ENCODE measurements at places on chromosomes 16 and 17.

DNA sequence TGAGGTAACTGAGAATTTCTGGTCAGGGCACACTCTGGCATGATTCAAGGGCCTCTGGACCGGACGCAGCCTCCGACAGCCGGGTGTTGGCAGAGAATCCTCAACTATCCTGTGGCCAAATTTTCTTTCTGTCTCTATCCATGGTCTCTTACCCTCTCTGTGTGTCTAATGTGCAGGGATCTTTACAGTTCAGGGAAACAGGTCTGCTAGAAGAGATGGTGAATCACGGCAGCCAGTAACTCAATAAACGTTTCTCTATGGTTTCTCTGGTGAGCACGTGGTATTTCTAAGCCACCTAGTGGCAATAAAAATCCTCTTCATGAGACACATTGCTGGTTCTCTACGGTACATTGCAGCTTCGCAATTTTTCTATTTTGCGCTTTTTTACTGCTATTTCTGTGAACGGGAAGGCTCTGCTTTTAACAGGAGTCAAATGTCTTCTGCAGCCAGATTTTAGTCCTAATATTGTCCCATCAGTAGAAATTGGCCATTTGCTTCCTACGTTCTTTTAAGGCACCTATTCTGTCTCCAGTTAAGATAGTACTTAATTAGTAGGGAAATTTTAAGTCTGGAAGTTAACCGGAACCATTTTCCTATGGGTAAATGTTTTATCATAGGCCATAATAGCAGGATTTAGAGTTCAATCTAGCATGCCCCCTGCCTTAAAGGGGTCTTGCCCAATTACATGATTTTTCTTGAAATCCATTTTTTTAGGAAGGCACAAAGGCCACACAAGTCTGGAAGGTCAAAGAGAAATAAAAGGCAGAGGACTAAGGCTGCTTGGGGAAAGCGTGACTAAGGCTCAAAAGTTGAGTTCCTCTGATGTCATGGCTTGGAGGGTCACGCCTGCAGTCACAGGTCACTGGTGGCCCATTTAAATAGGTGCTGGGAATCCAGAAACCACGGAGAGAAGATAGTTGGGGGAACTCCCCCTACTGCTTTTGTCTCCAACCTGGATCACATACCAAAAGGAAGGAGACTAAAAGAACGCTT, 31.5 kb downstream of the QPRT start:
- no peak for DNase-seq

GRCh38 chr17:29039764-29040598, 3.0 kb upstream of the PIPOX start:
- no peak for DNase-seq

DNA sequence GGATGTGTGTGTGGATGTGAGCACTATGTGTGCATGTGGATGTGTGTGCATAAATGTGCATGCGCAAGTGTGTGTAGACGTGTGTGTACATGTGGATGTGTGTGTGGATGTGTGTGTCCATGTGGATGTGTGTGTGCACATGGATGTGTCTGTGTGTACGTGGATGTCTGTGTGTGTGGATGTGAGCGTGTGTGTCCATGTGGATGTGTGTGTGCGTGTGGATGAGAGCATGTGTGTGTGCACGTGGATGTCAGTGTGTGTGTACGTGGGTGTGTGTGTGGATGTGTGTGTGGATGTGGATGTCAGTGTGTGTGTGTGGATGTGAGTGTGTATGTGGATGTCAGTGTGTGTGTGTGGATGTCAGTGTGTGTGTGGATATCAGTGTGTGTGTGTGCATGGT, 63.6 kb upstream of the DOC2B start:
- DNase-seq: no peak

DNA sequence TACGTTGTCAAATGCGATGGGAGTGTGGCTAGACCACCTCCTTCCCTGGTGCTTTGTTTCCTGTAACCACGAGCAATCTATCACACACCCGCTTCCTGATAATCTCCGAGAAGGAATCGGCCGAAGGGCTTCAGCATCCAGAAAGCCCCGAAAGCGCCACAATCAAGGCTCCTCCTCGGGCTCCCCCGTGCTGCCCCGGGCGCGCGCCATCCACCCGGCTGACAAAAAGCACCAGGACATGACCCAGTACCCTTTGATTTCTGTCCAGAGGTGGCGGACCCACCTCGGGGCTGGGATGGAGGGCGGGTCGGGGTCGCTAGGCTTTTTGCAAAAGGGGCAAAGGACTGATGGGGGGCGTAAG, 743 bp upstream of the ARMC7 start:
- no peak for DNase-seq

DNA sequence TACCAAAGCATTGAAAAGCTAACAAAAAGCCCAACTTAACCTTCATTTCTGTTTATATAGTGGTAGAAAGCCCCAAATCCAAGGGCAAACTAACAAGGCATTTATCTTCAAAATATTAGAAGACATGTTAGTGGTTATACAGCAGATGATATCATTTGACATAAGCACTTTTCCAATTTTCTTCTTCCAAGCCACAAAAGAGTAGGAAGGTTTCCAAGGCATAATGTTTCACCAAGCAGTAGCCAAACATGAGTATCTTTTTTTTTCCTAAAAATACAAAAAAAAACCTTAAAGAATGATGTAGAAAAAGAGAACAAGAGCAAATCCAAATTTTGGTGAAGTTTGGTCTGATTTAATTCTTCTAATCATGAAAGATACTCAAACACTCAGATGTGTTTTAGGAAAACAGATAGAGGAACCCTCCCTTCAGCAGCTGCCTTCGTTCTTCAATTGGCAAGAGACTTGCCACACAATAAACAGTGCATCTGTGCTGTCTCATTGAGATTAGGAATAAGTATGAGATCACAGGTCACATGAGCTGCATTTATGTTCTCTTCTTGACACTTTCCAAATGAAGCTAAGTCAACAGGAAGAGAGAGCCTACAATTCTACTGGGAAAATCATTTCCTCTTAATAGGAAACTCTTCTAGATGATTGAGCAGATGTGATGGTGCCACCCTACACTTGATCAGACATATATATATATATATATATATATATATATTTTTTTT, 106.7 kb downstream of the TTC19 start:
- no peak for DNase-seq

GRCh38 chr16:2675714-2676113, 6.6 kb upstream of the KCTD5 start:
- DNase-seq: no peak

- DNase-seq: no peak
Measured at GRCh38 chr16:84752600-84752999, 52.8 kb downstream of the USP10 start.

DNA sequence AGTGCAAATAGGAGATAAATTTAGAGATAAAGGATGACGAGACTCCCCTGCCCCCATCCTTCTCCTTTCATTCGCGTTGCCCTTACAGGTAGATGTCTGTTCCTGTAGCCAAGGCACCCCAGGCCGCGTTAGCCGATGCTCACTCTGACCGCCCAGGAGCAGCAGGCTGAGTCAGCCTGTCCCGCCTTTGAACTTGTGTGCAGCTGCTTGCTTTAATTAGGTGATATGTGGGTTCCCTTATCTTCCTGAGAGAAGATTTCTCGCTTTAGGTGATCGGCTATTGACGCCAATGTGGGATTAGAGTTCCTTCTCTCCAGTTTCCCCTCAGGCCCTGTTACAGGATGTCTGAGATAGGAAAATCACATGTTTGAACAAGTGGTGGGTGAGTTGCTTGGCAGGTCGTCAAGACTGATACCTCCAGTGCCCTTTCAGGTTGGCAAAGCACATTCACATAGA, 119.5 kb downstream of the MSI2 start:
- DNase-seq: no peak

DNA sequence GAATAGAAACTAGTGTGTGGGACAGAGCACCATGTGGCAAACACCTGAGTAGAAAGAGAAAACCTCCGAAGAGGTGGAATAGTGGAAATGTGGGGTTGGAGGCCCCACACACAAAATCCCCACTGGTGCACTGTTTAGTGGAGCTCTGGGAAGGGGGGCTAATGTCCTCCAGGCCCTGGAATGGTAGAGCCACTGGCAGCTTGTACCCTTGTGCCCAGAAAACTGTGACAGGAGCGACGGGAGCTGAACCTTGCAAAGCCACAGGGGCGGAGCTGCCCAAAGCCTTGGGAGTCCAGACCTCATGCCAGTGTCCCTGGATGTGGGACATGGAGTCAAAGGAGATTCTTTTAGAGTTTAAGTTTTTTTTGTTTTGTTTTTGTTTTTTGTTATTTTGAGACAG, 50.6 kb downstream of the RNF112 start:
- peak; percentile 37 for DNase-seq

GRCh38 chr16:27237219-27238015, 31.2 kb downstream of the NSMCE1 start:
- DNase-seq: peak; percentile 46

- DNase-seq: no peak
Measured at GRCh38 chr16:84635702-84636101, 12.6 kb upstream of the KLHL36 start.

- no peak for DNase-seq
Measured at GRCh38 chr17:5598457-5598856, 14.1 kb upstream of the NLRP1 start.

GRCh38 chr17:58728798-58729197, 26.9 kb upstream of the PPM1E start:
- no peak for DNase-seq

- DNase-seq: no peak
Measured at GRCh38 chr17:48002266-48002915, 31.5 kb downstream of the CDK5RAP3 start.

GRCh38 chr16:50403491-50403890, 34.7 kb upstream of the BRD7 start:
- DNase-seq: no peak

GRCh38 chr17:51046514-51047384, 73.9 kb downstream of the SPAG9 start:
- no peak for DNase-seq

- no peak for DNase-seq
Measured at GRCh38 chr17:73774852-73775251, 130.6 kb upstream of the SDK2 start.

- no peak for DNase-seq
Measured at GRCh38 chr16:82736224-82736623, 109.5 kb downstream of the CDH13 start.

DNA sequence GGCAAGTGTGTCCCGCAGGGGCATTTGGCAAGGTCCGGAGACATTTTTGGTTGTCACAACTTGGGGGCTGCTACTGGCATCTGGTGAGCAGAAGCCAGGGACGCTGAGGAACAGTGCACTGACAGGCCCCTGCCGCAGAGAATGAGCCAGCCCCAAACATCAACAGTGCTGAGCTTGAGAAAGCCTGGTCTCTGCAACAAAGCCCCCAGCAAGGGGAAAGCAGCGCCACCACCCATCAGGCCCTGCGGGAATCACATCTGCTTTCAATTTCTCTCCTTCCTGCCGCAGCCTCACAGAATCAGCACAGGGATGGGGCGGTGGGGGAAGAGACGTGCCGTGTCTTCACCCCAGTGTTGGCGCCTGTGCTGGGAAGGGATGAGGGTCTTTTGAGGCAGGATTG, 14.8 kb upstream of the PRPSAP1 start:
- DNase-seq: no peak

DNA sequence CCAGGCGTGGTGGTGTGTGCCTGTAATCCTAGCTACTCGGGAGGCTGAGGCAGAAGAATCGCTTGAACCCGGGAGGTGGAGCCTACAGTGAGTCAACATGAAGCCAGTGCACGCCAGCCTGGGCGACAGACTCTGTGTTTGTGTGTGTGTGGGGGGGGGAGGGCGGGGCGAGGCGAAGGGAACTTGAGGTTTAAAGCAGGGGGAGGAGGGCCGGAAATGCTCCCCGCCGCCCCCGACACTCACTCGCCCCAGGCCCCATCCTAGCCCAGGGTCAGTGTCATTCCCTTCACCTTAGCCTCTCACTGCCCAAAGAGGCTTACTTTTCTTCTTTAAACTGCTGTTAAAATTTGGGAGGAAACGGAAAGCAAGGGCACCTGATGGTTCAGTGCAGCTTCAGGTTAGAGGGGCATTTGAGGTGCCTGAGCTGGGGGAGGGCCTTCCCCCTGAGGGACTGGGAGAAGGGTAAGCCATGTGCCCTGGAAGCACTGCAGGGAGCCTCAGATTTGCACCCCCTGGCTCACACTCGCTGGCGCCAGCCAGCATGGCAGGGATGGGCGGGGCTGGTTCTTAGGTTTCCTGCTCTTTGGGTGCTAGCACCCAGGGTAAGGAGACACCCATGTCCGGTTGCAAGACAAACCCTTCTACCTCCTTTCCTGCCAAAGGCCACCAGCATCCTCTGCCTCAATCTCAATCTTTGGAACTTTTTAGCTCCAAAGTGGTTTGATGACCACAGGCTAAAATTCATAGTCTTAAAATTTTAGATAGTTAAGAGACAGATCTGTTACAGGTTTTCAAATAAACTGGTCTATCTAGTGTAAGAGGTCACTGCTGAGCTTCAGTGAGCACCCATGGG, 2.2 kb upstream of the LIMD2 start:
- DNase-seq: no peak

DNA sequence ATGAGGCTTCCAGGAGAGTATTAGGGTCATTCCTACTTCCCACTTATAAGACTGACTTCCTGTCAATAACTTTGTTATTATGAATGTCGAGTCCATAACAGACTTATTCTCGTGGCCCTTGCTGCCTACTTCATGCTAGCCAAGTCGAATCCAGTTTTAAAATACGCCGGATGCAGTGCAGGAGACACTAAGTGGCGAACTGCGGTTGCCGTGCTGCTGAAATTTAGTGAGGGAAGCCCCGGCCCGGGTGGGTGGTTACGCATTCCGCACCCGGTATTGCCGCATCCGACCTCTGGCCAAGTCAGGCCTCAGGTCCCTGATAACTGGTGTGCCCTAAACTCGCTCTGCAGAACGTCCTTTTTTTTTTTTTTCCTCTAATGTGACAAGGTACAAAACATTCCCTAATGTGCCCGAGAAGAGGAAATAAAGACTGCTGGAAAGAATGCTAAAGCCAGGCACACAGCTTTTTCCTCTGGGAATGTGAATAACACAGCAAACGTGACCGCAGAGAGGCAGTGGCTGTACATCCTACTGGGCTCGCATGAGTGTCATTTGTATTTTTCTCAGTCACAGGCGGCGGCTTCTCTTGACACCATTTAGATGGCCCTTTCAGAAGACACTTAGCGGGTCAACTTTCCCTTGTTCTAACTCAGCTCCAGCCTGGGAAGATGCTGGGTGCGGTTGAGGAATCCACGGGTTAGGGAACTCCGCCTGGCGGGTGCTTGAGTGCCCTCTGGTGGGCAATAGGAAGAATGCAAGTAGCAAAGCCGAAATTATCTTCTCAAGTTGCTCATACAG, 7.1 kb upstream of the AKTIP start:
- peak; percentile 89 for DNase-seq

Data from left lobe of liver (tissue), 2 donors.